ENCODE measurements at places on chromosomes 4 and X.

DNA sequence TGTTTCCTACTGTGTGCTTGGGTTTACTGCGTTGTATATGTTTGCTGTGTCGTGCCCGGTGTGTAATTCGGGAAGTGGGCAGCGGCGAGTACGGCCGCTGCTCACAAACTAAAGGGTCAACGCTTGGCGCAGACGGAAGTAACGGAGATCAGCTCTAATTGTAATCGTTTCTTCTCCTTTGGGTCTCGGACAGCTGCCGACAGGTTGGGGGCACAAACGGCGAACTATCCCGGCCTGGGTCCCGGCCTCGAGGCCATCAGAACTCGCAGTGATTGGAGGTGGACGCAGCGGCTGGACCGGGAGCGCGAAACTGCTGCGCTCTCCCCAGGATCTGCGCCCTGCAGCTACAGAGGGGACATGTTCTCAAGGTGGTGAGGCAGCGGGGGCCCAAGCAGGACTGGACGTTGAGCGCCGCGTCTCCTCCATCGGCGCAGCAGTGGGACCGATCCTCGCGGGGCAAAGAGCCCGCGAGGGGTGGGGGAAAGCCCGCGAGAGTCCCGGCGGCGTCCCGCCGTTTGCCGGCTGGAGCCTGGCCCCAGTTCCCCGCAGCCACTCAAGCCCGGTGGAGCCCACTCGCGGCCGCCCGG is 516 bp upstream of the ZIC3 start:
- DNase-seq, result no peak

GRCh38 chrX:24732766-24733500 is 39.2 kb downstream of the POLA1 start:
- no peak for DNase-seq

DNA sequence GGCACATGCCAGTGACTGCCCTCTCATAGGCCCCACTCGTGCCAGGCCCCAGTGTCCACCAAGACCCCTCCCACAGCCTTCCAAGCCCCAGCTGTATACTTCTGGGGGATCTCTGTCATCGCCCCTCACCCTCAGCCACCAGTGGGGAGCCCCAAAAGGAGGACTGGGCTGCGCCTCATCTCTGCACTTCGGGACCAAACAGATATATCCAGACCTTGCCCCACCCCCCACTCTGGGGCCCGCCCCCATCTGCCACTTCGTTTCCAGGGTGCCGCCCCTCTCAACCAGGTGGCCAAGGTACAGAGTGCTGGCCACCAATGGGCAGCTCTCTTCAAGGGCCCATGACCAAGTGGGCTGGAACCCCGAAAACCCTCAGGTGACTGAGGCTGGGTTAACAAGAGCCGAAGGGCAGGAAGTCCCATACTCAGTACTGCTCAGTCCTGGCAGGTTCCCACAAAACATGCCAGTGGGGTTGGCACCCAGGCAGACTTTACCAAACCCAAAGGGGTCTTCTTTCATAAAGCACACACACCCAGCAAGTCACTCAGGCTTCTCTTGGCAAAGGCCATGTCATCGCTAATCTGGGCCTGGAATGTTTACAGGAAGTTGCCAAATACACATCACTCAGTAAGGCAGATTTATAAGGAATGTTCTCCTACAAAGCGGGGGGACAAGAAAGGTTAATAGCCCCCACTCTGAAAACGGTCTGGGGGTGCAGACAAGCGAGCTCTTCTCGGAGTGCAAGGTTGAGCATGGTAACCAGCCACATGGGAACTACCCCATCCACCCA is 4.4 kb downstream of the ZFYVE28 start:
- DNase-seq, result no peak

DNA sequence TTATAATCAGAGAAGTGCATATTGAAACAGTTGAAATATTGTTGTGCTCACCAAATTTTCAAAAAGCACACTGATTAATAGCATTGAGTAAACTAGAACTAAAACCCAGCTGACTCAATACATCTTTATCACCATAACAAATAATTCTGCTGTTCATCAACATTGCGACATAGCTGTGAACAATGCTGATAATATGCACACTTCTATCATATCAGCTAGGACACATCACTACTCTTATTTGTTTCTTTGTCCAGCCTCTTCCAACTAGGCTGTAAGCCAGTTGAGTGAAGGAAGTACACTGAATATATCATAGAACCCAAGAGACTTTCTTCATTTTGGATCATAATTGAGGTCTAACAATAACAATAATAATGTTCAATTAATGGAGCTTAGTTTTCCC is 349.7 kb downstream of the IQCM start:
- no peak for DNase-seq

DNA sequence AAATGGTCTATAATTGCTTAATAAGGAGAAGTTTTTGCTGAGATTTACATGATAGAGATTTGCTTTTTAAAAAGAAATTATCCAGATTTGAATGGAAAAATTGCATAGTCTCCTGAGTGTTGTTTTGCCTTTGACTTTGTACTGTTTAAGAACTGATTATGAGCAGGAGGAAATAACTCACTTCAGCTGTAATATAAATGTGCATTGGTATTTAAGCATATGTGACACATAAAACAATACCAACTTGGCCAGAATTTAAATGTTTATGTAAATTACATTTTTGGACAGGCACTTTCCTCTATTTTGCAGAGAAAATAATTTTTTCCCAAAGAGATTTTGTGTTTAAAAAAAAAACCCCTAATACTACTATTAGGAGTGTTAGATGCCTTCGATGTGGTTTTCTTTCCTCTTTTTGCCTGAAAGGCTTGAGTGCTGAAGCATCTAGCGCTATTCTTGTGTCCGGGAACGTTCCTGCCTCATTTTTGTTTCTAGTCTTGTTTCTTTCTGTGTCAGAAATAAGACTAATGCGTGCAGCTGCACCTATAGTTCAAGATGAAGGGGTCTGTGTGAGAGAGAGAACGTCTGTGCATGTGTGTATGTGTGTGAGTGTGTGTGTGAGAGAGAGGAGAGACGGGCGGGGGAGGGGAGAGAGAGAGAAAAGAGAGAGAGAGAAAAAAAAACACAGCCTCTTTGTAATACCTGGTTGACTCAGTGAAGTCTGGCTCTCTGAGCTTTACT is 60.8 kb downstream of the TBL1X start:
- DNase-seq, result no peak

Data from SHP77 (cell line).